Thymus (tissue), 14 donors: ENCODE measurements at places on chromosomes 2 and 18.

DNA sequence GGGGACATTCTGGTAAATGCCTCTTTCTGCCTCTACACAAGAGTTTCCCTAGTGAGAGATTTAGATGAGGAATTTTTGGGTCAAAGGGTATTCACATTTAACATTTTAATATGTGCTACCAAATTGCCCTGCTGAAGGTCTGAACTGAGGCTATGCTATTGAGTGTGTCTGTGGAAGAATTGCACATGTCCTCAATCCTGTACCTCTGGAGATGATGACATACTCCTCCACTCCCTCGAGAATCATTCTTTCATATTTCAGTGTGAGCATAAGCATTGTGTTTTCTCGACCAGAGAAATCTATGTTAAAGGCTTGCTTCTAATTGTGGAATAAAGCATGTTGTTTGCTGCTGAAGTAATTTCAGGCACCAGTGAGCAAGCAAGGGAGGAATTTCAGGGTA lies 110.5 kb downstream of the TSN start:
- DNase-seq: no peak

DNA sequence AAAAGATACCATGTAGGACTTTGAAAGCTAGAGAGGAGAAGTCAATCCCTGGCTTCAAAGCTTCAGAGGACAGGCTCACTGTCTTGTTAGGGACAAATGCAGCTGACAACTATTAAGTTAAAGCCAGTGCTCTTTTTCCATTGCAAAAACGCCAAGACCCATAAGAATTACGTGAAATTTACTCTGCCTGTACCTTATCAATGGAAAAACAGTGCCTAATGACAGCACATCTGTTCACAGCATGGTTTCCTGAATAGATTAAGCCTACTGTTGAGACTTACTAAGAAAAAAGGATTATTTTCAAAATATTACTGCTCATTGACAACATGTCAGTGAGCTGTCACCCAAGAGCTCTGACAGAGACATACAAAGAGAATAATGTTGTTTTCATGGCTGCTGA lies 52.9 kb downstream of the ANKRD12 start:
- no peak for DNase-seq

GRCh38 chr2:199850218-199850717 lies 724 bp downstream of the FTCDNL1 start:
- no peak for DNase-seq

DNA sequence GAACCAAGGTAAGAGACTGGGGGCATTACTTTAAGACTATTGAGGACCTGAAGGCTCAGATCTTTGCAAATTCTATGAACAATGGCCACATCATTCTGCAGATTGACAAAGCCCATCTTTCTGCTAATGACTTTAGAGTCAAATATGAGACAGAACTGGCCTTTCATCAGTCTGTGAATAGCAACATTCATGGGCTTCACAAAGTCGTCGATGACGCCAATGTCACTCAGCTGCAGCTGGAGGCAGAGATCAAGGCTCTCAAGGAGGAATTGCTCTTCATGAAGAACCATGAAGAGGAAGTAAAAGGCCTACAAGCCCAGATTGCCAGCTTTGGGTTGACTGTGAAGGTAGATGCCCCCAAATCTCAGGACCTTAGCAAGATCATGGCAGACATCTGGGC lies 43.8 kb upstream of the SLC4A10 start:
- no peak for DNase-seq

DNA sequence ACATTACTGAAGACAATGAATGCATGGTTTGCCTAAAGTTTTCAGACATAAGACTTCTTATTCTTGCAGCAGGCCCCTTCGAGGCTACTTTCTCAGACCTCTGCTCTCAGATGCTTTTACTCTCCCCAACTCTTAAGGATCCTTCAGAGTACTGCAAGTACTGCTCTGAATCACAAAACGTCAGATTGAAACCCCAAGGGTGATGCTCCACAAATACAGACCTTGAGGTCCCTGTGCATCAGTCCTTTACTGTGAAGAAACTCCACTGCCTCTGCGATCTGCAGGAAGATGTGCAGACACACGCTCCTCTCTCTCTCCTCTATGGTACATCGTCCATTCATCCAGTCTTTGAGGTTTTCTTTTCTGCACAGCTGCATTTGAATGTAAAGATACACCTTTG lies 52.8 kb downstream of the EIF2AK3 start:
- no peak for DNase-seq

DNA sequence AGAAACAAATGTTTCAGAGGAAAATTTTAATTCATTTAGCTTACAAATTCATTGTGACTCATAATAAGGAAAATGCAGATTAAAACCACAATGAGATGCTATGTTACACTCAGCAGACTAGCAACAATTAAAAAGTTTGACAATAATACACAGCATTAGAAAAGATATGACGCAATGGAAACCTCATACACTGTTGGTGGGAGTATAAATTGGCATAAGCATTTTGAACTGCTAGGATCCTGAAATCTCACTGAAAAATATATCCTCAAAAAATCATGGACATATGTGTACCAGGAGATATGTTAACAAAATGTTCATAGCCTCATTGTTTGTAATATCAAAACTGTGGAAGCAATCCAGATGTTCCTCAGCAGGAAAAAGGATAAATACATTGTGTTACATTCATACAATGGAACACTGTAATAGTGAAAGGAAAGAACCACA lies 13.7 kb downstream of the CALCRL start:
- no peak for DNase-seq

GRCh38 chr18:64659196-64659595 lies 510.3 kb upstream of the LINC00305 start:
- no peak for DNase-seq

DNA sequence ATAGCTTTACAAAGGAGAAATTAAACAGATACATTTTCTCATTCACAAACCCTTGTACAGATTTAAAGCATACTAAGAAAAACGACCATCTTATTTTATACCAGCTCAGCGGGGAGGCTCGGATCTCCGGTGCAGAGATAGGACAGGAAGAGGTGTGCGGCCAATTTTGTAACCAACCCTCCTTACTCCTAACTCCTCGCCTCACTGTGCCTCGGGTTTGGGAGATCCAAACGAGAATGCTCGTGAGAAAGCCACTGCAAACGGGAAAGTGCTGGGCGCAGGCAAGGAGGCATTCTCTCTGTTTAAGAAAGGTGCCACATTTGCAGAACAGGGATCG lies 1.2 kb downstream of the KDSR start:
- DNase-seq: no peak

- no peak for DNase-seq
These were observed 55.0 kb upstream of the CTDP1 start for GRCh38 chr18:79624356-79625170.
